Right ventricle myocardium inferior (tissue), 1 donor: ENCODE measurements at places on chromosomes 6 and 20. TPM values are rescaled to one million over a fixed set of nuclear protein-coding genes. Genes with fewer than 3 reads are reported as not detected.

The ZBP1 gene
- total RNA-seq: 0.22 TPM

The ADGRF5 gene
- 48.0 TPM for total RNA-seq

The RAET1E gene
- total RNA-seq: 0.27 TPM

The FOXQ1 gene
- total RNA-seq: not detected

The SLC52A3 gene
- 2.7 TPM for total RNA-seq

The HLA-DOA gene
- total RNA-seq: 1.5 TPM

The SOX18 gene
- 38.4 TPM for total RNA-seq

The DAAM2 gene
- 14.7 TPM for total RNA-seq

The LSM2 gene
- 24.6 TPM for total RNA-seq

The IYD gene
- total RNA-seq: not detected

The SLC12A5 gene
- not detected for total RNA-seq

DNA sequence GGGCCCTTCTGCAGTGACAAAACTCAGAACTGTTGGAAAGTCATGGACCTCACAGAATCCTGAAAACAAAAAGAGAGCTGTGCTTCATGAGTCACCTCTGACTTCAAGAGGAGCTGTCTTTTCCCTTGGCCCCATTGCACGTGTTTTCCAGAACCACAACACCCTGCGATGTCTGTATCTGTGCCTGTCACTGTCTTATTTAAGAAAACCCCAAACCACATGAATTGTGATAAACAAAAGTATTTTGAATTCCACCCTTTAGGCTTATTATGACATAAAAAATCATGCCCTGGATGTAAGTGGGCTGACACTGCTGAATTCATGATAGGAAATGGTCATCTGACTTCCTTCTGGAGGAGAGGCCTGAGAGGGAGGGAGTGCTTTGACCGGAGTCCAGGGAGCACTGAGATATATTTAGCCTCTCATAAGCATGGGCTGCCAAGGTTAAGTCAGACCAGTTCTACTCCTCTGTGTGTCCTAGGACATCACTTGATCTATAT lies 96.4 kb upstream of the DUSP22 start:
- no peak for DNase-seq

- no peak for DNase-seq
These were observed 95.6 kb downstream of the OPRM1 start for GRCh38 chr6:154134471-154135147.

GRCh38 chr6:137692806-137693205 lies 174.3 kb upstream of the TNFAIP3 start:
- DNase-seq: no peak

DNA sequence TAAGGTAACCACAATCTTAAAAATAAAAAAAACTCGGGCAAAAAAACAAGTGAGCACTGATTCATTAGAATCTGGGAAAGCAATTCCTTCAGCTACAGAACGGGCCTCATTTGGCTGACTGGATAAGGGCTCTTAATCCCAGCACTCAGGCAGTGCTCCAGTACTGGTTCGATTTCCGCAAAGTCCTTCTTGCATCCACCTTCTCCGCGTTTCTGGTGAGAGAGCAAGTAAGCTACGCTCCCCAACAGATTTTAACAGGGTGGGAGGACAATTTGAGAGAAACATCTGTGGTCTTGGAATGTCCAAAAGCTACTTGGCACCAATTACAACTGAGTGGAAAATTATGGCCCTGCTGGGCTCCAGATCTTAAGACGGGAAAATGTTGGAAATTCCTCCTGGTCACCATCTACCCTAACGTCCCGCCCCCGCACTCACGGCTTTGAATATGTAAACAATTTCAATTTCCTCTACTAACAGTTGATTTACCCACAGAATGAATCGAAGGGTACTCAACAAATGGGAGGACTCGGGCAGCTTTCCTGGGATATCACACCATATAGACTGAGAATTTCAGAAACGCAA lies 18.1 kb upstream of the ZSCAN9 start:
- no peak for DNase-seq

- DNase-seq: no peak
These were observed 39.8 kb upstream of the NAA20 start for GRCh38 chr20:19977373-19977770.

DNA sequence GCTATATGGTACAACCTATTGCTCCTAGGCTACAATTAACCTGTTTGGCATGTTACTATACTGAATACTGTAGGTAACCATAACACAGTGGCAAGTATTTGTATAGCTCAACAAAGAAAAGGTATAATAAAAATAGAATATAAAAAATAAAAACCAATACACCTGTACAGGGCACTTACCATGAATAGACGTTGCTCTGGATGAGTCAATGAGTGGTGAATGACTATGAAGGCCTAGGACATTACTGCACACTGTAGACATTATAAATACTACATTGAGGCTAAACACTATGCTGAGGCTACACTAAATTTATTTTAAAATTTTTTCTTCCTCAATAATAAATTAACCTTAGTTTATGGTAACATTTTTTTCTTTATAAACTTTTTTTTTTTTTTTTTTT lies 18.6 kb downstream of the ELOVL5 start:
- no peak for DNase-seq

- no peak for DNase-seq
These were observed 14.2 kb downstream of the MMP24OS start for GRCh38 chr20:35263532-35264341.

GRCh38 chr6:11796829-11797228 lies 18.2 kb upstream of the ADTRP start:
- DNase-seq: no peak

DNA sequence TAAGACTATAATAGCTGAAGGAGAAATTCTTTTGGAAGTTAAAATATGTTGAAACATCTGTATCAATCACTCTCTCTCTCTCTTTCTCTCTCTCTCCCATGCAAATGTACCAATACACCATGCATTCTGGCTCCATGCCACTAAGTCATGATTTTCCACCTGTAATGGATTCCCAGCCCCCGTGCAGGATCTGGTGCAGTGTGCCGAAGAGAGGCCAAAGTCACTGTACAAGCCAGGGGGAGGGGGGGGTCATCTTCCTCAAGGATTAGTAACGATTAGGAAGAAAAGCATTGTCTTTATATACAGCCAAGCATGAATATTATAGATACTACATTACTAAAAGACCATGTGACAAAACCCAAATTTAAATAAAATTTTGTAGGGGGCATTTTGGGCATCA lies 725.1 kb downstream of the KIF16B start:
- DNase-seq: no peak

GRCh38 chr6:90286884-90287488 lies 9.7 kb downstream of the BACH2 start:
- no peak for DNase-seq

- DNase-seq: no peak
These were observed 1.1 kb upstream of the BEND6 start for GRCh38 chr6:56953597-56954402.

DNA sequence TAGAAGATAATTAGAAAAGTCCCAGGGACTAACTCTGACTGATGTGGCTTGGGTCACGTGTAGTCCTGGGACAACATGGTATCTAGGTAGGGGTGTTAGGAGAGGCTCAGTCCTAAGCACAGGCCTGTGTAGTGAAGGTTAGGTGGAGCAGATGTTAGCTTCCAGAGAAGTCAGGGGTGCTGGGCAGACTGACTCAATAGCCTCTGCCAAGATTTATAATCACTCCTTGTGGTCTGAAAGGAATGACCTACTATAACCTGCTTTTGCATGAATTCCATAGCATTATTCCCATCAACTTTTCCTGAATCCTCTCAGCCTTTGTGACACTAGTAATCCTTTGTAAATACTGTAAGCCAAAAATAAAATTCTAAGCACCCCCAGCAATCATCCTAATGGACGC lies 10.2 kb upstream of the PEX7 start:
- no peak for DNase-seq

DNA sequence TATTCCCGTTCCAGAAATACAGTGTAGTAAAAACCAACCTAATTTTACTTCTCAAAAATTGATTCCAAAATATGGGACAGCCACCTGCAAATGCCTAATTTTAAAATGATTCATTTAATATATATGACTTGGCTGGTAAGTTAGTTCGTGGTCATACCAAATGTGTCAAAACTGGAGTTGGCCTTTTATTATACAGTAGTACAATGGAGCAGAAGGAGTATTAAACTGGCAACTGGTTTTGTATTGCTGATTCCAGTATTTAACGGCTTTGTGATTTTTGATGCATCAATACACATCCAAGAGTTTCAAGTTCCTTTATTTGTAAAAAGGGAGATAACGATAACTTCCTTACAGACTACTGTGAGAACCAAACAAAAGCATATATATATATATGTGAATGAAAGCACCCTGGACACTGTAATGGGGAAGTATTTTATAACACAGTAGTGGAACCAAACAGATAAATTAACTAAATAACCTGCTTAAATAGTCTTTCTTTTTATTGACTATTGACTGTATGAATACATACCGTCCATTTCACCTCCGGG lies 24.8 kb downstream of the SAMHD1 start:
- DNase-seq: no peak

DNA sequence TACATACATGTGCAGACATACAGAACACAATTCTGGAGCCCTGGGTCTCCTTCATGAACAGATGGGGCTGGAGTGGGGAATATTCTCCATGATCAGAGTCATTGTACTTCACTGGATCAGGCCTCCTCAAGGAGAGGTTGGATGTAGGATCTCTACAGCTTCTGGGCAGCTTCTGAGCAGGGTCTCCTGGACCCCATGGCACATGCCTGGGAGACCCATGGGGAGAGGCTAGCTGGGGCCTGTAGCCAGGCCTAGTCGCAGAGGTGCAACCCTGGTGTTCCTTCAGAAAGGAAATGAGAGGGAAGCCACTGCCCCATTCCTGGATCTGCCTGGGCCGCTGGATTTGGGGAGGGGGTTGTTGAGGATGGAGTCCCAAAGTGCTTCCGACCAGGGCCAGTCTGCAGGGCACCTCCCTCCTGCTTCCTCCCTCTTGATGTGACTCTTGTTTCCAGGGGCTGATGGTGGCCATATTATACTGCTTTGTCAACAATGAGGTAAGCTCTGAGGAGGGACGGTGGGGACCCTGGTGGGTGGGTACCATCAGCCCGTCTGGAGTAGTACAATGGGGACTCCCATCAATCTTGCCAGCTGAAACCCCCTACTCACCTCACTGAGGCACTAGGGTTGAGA lies 31.8 kb downstream of the GLP1R start:
- DNase-seq: no peak

DNA sequence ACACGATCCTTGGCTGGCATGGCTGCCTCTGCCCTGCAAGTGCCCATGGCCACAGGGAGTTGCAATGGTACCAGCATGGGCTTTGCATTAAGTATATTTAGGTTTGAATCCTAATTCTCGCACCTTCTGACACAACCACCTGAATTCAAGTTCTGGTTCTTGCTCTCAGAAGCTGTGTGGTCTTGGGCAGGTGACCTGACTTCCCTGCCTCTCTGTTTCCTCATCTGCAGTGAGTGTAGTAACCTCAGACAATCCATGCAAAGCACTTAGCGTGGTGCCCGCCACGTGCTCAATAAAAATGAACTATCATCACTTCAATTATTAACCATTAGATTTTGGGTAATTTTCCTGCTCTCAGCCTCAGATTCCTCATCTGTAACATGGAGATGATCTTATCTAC lies 378.8 kb upstream of the ARID1B start:
- DNase-seq: no peak

GRCh38 chr6:163670336-163670735 lies 255.8 kb downstream of the QKI start:
- no peak for DNase-seq

- DNase-seq: no peak
These were observed 439.2 kb downstream of the C6orf118 start for GRCh38 chr6:164870164-164870563.

GRCh38 chr6:115909923-115910546 lies 150.7 kb downstream of the FRK start:
- DNase-seq: peak; percentile 39

DNA sequence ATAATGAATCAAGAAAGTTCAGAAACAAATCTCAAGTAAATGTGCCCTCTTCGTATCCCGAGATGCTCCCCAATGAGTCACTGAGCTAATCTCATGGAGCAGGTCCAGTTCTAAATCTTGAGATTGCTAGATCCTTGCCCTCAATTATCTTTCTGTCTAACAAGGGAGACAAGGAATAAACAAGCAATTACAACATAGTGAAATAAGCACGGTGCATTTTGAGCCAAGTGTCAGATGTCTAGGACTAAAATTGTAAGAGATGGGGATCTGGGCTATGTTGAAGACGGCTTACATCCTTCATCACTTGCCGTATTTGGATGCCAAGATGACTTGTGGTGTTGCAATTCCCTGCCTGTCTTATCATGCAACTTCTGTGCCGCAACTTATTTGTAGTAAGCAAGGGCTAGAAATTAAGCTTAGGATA lies 56.5 kb upstream of the ADGRF1 start:
- DNase-seq: no peak

- DNase-seq: no peak
These were observed 96.6 kb downstream of the ARID1B start for GRCh38 chr6:156873654-156874380.

DNA sequence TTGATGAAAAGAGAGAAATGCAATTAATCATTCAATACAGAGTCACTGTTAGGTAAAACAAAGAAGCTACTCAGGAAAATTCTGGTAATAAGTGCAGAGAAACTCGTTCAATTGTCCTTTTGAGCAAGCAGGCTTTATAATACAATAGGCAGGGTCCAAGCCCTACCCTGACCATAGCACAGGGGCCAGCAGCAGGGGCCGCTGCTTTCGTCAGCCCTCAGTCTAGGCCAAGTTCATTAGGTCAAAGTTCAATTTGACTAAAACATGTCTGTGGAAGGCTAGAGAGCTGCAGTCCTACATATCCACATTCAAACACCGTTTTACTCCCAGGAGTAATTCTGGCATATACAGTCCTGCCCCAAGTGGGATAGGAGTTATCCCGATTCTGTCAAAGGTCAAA lies 94.6 kb downstream of the BCAS1 start:
- DNase-seq: no peak

GRCh38 chr6:28589234-28589956 lies 63.7 kb downstream of the GPX5 start:
- no peak for DNase-seq

- no peak for DNase-seq
These were observed 70.3 kb downstream of the UNC5CL start for GRCh38 chr6:40968620-40969164.

GRCh38 chr20:32432277-32432676 lies 74.1 kb downstream of the ASXL1 start:
- DNase-seq: no peak
